ENCODE measurements at places on chromosomes 6 and 20. TPM values are rescaled to one million over a fixed set of nuclear protein-coding genes. Genes with fewer than 3 reads are reported as not detected.

The IL20RA gene
- 19.3 TPM for total RNA-seq

The TAGAP gene
- total RNA-seq = 1.9 TPM

The RTF2 gene
- 51.0 TPM for total RNA-seq

The TCF15 gene
- total RNA-seq = 0.33 TPM

The TSHZ2 gene
- 55.0 TPM for total RNA-seq

The TMC2 gene
- total RNA-seq = not detected

DNA sequence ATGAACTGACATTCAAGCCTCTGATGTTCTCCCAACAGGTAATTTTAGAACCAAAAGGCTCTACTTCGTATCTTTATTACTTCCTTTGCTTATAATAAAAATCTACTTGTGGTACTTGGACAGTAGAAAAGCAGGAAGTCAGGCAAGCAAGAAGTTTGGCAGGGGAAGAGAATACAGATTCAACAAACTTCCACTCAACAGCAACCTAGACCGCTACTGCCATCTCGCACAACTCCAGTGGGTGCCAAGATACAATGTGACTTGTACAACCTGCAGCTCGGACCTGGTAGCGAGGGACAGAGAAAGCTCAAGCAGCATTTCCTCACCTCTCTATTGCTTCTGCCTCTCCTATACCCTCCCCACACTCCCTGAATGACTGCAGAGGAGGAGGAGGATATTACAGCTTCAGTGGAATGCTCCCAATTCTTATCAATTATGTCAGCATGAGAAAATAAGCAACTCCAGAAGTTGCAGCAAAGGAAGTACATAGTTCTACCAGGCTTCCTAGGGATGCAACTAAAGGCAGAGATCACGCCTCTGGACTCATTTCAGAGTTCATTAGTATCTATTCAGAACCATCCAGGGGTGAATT, 76.5 kb downstream of the MBOAT1 start:
- H3K4me1 ChIP-seq = peaks cover 2% of the 10 kb centered on the region
- no peak overlapping the region for H3K4me3 ChIP-seq
- no peak overlapping the region for H3K27ac ChIP-seq
- no peaks in the 10 kb centered on the region for H3K27me3 ChIP-seq
- no peak for DNase-seq

GRCh38 chr6:16097382-16098171, 31.3 kb upstream of the MYLIP start:
- H3K36me3 ChIP-seq = no peaks in the 10 kb centered on the region
- H3K4me3 ChIP-seq = no peak overlapping the region
- DNase-seq = no peak
- no peaks in the 10 kb centered on the region for H3K27me3 ChIP-seq
- H3K27ac ChIP-seq = no peak overlapping the region

GRCh38 chr6:54238396-54238795, 69.8 kb upstream of the TINAG start:
- H3K4me1 ChIP-seq = no peaks in the 10 kb centered on the region
- H3K4me3 ChIP-seq = no peak overlapping the region
- no peak for DNase-seq

- H3K4me3 ChIP-seq = no peak overlapping the region
- no peaks in the 10 kb centered on the region for H3K4me1 ChIP-seq
- no peak overlapping the region for H3K27ac ChIP-seq
- no peaks in the 10 kb centered on the region for H3K27me3 ChIP-seq
- no peak for DNase-seq
Observed at GRCh38 chr6:54784011-54784410, 62.6 kb upstream of the FAM83B start.

GRCh38 chr6:2820415-2820814, 21.2 kb downstream of the SERPINB1 start:
- H3K4me3 ChIP-seq = no peak overlapping the region
- DNase-seq = no peak
- no peak overlapping the region for H3K27ac ChIP-seq

DNA sequence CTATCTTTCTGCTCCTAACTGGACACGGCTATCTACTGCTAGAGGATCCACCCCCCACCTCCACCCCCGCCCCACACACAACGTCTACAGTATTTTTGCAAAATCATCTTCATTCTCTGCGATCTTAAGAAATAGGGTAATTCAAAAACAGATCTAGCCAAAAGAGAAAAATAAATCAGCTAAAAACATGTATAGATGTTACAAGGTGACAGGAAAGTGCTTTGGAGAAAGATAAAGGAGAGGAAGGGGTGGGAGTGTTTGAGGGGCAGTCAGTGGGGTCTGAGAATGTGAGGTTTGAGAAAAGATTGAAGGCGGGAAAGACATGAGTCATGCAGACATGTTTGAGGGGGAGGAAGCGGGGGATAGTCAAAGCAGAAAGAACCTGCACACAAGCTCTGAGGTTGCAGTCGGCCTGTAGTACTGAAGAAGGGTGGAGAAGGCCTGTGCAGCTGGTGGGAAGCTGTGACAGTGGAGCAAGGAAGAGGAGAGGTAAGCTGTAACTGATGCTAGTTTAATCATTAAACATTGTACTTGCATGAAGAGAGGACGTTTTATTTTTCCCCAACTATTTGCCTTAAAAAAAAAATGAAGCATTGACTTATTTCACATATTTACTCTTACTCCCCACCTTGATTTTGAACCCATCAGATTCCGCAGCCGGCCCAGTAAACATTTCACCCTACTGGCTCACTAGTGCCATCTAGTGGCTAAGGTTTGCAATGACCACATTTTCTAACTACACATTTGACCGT, 332.6 kb downstream of the ADGRB3 start:
- peak; percentile 46 for DNase-seq
- no peaks in the 10 kb centered on the region for H3K4me1 ChIP-seq
- no peak overlapping the region for H3K27ac ChIP-seq

DNA sequence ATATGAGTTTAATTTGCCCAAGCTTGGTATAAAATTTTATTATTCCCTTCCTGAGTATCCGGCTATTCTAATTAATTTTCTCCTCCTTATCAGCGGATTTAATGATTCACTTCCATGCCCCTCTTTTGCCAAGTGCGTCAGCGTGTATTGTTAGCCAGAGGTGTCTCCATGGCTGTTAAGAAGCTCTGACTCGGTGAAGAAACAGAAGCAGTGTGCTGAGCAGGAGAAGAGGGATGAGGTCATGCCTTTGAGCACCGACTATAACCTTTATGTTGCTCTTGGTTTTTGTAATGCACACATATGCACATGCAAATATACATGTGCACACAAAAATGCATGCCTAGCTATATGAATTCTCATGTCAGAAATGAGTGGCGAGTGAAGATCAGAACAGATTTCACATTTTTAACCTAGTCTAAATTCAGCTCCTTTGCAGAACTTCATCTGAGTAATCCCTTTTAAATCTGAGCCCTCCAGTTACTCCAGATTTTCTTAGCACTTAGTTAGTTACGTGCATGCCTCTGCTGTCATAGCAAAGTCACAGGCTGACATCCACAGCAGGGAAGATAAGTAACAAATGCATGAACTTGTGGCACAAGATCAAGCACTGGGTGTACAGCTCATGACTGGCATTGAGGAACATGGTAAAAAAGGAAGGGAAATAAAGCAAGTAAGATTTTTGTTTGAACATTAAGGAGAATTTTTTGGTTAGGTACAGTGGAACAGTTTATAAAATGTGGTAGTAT, 24.3 kb downstream of the HTR1E start:
- no peaks in the 10 kb centered on the region for H3K36me3 ChIP-seq
- no peaks in the 10 kb centered on the region for H3K27me3 ChIP-seq
- no peak for DNase-seq
- H3K27ac ChIP-seq = no peak overlapping the region
- H3K4me3 ChIP-seq = no peak overlapping the region

DNA sequence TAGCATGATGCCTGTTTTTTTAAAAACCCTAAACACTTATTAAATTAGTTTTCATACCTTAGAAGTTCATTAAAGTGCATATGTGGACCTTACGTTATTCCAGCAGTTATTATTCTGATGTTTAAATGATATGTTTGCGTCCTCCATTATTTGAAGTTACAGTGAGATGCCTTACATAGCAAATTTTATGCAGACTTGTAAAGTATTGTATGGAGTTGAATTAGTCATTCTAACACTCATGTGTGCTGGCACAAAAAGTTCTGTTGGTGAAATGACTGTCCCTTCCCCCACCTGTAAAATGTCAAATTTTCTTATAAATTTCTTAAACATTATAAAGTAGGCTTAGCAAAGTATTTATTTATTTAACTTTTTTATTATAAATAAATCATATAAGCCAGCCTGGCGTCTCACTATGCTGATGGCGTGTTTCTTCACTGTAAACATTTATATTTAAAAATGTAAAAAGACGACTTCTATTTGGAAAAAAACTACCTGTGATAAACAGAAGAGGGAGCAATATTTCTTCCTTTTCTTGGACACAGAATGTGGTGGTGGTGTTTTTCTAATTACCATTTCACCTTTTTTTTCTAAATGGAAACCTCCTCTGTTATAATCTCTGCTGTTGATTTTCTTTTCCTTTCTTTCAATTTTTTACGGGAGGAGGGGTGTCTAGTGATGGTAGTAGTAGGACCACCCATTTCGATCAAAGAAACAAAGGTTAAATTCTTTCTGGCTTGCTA, 155.4 kb downstream of the RFPL4B start:
- no peak overlapping the region for H3K4me3 ChIP-seq
- H3K27ac ChIP-seq = no peak overlapping the region
- no peaks in the 10 kb centered on the region for H3K36me3 ChIP-seq
- peaks cover 5% of the 10 kb centered on the region for H3K4me1 ChIP-seq

Measured in ovary (tissue), 10 donors.